Cardiac septum (tissue), 1 donor: ENCODE measurements at places on chromosomes 4 and X.

- DNase-seq: no peak
These were observed 17.5 kb upstream of the PPP2R2C start for GRCh38 chr4:6489927-6490326.

GRCh38 chrX:17622331-17622730 lies 115.0 kb upstream of the SCML1 start:
- DNase-seq: no peak

GRCh38 chrX:150213481-150214030 lies 149.6 kb upstream of the MAMLD1 start:
- DNase-seq: no peak

- no peak for DNase-seq
These were observed 14.0 kb upstream of the ZCCHC18 start for GRCh38 chrX:104098151-104098808.

GRCh38 chr4:166622425-166622977 lies 611.8 kb downstream of the SPOCK3 start:
- no peak for DNase-seq

DNA sequence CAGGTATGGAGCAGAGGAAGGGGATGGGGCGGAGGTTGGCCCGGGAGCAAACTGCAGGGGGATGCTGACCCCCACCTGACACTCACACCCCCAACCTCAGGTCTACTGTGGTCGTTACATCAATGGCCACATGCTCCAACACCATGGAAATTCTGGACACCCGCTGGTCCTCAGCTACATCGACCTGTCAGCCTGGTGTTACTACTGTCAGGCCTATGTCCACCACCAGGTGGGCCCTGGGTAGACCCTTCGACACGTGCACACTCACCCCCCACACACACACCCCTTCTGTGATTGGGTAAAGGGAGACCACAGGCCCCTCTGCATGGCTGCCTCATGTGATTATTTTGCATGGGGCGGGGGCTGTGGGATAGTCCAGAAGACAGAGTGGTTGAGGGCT lies 2.2 kb upstream of the ERAS start:
- DNase-seq: peak; percentile 58

- no peak for DNase-seq
These were observed 156.0 kb upstream of the GALNT7 start for GRCh38 chr4:173012608-173013007.

- no peak for DNase-seq
These were observed 277.8 kb upstream of the EMCN start for GRCh38 chr4:100795581-100795980.

- no peak for DNase-seq
These were observed 698.7 kb downstream of the GLUD2 start for GRCh38 chrX:121746105-121746504.

GRCh38 chr4:100083289-100083688 lies 107.0 kb downstream of the DDIT4L start:
- no peak for DNase-seq

DNA sequence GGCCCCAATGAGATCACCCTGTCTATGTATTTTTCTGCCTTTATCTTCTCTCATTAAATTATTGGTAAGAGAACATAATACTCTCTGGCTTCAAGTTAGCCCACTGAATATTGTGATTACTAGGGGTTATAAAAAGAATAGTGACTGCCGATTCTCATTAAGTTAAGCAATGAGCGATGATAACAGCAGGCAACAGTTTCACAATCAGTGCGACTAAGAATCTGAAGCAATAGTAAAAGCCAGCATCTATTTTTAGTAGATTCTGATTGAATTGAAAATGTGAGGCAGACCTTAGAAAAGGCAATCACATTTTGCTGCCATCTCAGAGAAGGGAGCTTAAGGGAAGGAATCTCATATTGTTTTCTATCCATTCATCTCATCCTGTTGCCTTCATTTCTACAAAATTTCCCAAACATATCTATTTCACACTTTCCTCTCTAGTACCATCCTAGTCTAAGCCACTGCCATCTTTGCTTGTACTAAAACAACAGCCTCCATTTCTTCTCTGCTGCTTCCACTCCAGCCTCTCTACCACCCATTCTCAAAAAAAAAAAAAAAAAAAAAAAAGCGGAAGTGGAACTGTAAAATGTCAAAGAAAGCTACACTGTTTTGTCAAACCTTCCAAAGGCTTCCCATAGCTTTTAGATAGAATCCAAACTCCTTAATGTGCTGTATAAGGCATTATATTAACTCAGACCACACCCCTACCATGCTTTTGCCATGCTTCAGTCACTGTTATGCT lies 17.4 kb downstream of the GABRA4 start:
- DNase-seq: no peak

DNA sequence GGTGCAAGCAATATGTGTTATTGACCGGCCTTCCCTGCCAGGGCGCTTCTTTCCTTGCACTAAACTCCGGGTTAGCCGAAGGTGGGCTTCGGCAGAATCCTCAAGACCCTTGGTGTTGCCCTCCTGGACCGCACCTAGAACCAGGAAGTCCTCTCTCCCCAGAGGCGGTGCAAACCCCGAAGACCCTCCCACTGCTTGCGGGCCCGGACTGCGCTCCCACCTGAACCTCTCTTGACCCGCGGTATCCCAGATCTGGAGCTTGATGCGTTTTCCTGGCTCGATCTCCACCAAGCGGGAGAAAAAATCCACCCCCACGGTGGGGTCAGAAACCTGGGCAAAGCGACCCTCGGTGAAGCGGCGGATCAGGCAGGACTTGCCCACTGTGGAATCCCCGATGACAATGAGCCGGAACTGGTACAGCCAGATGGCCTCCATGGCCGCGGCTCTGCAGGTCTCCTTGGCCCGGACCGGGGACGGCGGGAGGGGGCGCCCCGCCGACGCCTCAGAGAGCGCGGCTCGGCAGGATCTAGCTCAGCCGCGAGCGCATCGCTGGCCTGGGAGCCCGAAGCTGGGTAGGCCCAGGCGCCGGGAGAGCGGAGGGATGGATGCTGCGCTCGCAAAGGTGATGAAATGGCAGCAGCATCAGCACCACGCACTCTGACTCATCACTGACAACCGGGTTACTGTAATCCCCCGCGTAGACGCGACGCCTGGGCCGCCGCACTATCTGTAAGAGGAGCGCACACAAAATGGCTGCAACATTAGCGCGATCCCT lies at the start of gene RAB39B:
Gene RAB39B (minus strand): TSS at position 638 of the 775 bp plus-strand sequence. CDS start 203 bp downstream, at position 435.
- DNase-seq: peak; percentile 78

GRCh38 chr4:26061248-26061986 lies 147.4 kb downstream of the SMIM20 start:
- DNase-seq: no peak

GRCh38 chrX:153667956-153668396 lies 5.6 kb downstream of the PNCK start:
- DNase-seq: no peak

DNA sequence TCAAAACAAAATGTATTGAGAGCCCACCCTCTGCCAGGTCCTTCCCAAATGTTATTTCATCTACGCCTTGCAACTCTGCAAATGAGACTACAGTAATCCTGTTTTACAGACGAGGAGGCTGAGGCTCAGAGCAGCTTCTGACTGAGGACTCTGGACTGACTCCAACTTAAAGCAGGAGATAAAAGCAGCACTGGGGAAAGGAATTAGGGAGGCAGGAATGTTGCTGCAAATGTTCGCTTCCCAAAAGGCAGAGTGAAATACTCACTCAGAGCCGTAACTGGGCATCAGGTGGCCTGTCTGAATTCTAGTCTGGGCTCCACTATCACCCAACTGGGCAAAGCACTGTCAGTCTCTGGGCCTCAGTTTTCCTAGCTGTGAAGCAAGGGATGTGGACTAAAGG lies 94.7 kb upstream of the SRD5A3 start:
- DNase-seq: no peak

- DNase-seq: no peak
These were observed 8.6 kb downstream of the CD38 start for GRCh38 chr4:15786743-15787142.

- no peak for DNase-seq
These were observed 875.5 kb upstream of the INTU start for GRCh38 chr4:126757219-126757618.

- DNase-seq: no peak
These were observed 73.3 kb upstream of the STX18 start for GRCh38 chr4:4614925-4615678.

GRCh38 chr4:107348188-107349050 lies 312.3 kb upstream of the DKK2 start:
- DNase-seq: no peak

GRCh38 chr4:119765469-119765868 lies 136.9 kb upstream of the PDE5A start:
- no peak for DNase-seq

DNA sequence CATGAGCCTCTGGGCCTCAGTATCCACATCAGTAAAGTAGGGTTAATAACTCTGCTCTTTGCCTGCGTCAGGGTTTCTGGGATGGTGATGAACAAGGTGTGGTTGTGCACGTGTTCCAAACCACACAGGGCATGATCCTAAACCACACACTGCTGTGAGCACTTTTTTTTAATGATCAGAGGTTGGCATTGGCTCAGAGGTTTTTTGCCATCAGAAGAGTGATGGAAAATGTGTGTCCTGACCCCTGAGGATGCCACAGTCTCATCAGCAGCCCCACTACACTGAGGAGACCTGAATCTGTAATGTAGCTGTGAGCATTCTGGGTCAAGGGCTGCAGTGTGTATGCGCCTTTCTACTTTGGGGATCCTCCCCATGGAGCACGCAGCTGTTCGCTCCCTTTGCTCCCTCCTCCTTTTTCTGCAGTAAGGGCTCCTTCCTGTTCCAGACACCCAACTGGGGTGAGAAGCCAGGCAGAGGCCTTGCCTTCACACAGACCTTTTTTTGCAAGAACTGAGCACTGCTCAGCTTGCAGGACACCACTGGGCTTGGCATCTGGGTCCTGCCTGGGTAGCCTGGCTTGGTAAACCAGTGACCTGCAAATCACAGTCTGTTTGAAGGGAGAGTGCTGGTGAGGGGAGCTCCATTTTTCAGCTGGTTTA lies 87.5 kb downstream of the MAMLD1 start:
- no peak for DNase-seq

GRCh38 chrX:9196961-9197640 lies 163.2 kb upstream of the FAM9B start:
- DNase-seq: no peak

DNA sequence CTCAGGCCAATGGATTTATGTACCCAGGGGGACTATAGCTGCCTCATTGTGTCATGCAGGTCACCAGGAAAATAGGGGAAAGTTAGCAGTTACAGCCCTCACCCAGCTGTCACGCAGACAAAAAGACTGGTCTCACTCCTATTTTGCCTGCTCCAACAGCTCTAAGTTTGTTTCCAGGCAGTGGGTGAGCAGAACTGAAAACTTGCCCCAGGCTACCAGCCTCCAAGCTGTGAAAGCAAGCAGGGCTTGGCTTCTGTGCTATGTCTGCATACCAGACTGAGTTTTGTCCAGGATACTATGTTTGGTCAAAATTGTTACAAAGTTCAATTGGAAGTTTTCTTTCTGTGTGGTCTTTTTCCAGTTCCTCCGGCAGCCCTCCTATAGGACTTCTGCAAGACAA lies 628.4 kb downstream of the FAM133A start:
- no peak for DNase-seq

GRCh38 chr4:24743206-24743605 lies 52.2 kb upstream of the SOD3 start:
- DNase-seq: no peak

- DNase-seq: no peak
These were observed 43.8 kb upstream of the GPR173 start for GRCh38 chrX:53004811-53005210.

DNA sequence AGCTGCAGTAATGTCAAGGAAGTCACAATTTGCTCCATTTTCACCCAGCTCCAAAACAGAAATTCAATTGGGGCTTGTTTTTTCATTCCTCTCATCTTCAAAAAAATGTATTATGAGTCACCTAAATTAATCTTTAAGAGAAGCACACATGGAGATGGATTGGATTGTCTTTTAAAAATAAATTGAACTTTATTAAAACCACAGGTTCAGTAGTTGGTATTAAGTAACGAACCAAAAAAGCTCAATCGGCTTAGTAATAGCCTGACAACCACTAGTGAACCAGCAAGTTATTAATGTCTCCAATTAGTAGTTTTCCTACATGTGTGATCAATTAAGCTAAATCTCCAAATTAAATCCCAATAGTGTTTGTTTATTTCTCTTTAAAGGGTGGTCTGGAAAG lies 283.5 kb upstream of the GIMD1 start:
- DNase-seq: no peak

DNA sequence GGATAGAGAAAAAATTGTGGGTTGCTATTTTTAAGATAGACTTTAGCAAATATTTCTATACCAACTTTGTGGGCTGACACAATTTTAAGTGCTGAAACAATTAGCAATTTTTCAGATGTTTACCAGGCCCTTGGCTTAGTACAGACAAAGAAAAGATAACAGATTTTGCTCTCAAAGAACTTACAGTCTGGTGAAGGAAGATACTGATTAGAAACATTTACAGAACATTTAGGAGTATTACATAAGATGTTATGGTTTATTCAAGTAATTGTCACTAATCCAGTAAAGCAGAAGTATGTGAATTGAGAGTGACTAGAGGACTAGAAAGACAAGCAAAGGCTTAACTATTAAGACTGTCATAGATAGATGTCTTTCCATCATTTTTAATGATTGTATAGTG lies 35.3 kb upstream of the NDUFC1 start:
- DNase-seq: no peak

- no peak for DNase-seq
These were observed 110.7 kb downstream of the ZNF827 start for GRCh38 chr4:145827885-145828284.

DNA sequence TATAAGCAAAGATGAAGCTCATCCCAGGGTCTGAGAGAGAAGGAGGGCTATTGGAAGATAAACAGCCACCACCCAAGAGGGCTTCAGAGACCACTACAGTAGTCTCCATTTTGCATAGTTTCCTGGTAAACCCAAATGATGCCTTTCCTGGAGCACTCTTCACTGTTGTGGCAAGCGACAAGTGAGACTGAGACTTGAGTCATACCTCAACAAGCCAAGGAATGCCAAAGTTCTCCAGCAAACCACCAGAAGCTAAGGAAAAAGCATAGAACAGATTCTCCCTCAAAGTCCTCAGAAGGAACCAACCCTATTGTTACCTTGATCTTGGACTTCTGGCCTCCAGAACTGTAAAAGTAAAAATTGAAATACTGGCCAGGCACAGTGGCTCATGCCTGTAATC lies 65.9 kb downstream of the LARP7 start:
- DNase-seq: no peak

GRCh38 chr4:183635321-183635720 lies 23.7 kb downstream of the RWDD4 start:
- DNase-seq: no peak
